ENCODE measurements at places on chromosomes 12 and 14.

- no peak for DNase-seq
Measured at GRCh38 chr12:12194206-12194605, 72.6 kb downstream of the LRP6 start.

GRCh38 chr14:103072595-103073366 is 11.2 kb upstream of the LBHD2 start:
- no peak for DNase-seq

- DNase-seq, result no peak
Measured at GRCh38 chr12:107368586-107368985, 275.2 kb upstream of the CRY1 start.

GRCh38 chr12:111181143-111181726 is 187.7 kb downstream of the PHETA1 start:
- DNase-seq, result no peak

- DNase-seq, result no peak
Measured at GRCh38 chr12:42382013-42382696, 56.2 kb downstream of the PPHLN1 start.

- DNase-seq, result no peak
Measured at GRCh38 chr12:116996093-116996492, 85.3 kb downstream of the FBXW8 start.
